Stimulated activated CD8-positive, alpha-beta memory T cell treated with anti-CD3 and anti-CD28 coated beads, Interleukin-7, amount 100 ng/mL, for 1 hour (primary cell): ENCODE measurements at places on chromosomes 1 and 21.

DNA sequence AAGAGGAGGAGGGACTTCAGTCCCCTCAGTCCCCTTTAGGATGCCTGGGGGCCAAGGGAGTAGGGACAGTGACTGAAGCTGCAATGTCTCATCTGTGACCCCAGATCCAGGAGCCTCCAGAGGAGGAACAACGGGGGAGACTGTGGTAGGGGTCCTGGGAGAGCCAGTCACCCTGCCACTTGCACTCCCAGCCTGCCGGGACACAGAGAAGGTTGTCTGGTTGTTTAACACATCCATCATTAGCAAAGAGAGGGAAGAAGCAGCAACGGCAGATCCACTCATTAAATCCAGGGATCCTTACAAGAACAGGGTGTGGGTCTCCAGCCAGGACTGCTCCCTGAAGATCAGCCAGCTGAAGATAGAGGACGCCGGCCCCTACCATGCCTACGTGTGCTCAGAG lies 18.3 kb downstream of the LY9 start:
- DNase-seq: no peak

DNA sequence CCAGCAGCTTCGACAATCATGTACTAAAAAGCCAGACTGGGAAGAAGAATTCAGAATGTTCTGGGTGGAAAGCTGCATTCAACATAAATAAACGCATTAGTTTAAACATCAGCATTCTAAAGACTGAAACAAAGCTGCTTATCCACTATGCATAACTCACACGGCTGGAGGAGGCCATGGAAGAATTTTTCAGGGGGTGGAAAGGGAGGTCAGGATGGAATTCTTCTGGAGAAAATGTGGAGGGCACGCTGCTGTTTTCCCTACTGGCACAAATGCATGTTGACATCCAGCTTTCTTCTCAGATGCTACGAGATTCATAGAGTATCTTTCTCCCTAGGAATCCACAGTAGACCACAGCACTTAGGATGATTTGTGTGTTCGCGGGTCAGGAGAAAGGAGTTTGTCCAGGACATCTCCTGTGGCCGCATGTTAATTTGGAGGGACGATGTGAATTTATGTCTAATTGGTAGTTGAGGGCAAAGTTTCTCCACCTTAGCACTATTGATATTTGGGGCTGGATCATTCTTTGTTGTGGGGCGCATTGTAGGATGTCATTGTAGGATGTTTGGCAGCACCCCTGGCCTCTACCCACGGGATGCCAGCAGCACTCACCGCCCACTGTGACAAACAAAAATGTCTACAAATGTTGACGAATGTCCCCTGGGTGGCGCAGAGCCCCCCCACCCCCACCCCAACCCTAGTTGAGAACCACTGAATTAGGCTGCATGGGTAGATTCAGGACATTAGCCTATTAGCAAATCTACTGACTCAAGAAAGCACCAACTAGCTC lies 86.5 kb upstream of the KAZN start:
- DNase-seq: no peak

GRCh38 chr1:22132517-22133235 lies 10.2 kb downstream of the WNT4 start:
- DNase-seq: no peak

DNA sequence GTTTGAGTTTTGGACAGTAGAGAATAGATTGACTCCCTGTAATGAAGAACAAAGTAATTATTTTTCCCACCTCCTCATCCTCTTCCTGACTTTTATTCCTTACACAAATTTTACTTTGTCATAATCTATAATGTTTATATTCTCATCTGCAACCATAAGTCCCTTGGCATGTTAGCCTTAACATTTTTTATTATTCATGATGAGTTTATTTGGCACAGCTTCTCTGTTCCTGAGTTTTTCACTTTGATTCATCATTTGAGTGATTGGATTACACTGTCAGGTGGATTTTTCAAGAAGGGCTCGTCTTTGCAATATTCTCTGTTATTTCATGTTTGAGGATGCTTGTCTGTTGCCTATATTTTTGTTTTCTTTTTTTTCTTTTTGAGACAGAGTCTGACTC lies 35.7 kb downstream of the TNFRSF8 start:
- DNase-seq: no peak

DNA sequence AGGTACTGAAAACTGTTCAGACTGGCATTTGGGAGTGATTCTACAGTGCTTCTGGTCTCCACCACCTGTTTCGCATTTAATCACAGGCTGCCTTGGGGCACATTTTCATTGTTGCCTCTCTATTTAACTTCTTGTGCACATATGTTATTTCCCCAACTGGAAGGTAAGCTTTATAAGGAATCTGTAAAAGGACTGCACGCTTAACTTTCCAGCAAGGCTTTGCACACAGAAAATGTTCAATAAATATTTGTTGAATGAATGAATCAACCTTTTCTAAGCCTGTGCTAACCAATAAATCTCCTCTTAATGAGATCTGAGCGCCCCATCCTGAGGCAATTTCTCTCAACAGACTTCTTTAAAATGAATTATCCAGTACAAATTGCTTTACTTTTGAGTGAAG lies 84.3 kb upstream of the ARHGAP29 start:
- no peak for DNase-seq

GRCh38 chr1:30232288-30232899 lies 491.0 kb downstream of the MATN1 start:
- no peak for DNase-seq

DNA sequence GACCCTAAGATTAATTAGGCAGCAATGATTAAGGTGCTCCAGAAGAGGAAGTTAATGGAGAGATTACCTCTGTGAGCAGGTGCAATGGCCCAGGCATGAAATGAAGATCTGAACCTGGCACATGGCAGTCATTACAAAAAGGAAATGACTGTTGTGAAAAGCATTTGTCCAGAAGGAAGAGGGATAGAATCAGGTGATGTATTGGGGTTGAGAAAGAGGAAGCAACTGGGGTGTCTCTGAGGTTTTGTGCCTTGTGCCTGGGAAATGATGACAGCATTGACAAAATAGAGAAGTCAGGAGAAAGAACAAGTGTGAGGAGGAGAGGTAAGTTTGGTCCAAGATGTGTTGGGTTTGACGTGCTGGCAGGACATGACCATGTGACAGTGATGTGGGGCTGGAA lies 5.6 kb downstream of the CRCT1 start:
- no peak for DNase-seq

- no peak for DNase-seq
Observed at GRCh38 chr1:109020693-109021257, 21.1 kb downstream of the WDR47 start.

- DNase-seq: no peak
Observed at GRCh38 chr1:226350519-226350865, 41.5 kb upstream of the LIN9 start.

GRCh38 chr1:151346082-151346768 lies 827 bp downstream of the RFX5 start:
- DNase-seq: no peak
